Stimulated activated naive CD4-positive, alpha-beta T cell treated with Interleukin-2 at 50 U/mL for 16 hours (primary cell): ENCODE measurements at places on chromosomes 2 and 18.

DNA sequence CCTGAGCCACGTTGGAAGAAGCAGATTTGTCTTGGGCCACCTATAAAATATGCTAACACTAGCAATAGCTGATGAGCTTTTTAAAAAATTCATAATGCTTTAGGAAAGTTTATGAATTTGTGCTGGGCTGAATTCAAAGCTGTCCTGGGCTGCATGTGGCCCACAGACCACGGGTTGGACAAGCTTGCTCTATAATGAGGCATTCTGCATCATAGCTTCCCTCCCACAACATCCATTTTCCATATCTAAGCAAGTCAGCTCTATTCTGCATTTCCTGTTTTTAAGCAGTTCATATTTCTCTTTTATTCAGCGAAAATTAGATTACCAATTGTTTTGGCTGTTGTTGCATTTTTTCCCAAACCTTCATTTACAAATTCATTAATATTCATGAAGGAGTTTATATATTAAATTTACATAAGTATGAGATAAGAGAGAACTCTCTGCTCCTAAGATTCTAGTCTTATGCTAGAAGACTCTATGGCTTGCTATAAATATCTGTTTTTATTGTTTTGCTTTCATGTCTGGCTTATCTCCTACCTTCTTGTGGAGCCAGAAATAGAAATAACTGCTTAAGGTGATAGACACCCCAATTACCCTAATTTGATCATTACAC lies 114.5 kb upstream of the HNRNPA3 start:
- DNase-seq = no peak

- DNase-seq = no peak
These were observed 1.1 kb downstream of the DOK1 start for GRCh38 chr2:74555610-74556103.

DNA sequence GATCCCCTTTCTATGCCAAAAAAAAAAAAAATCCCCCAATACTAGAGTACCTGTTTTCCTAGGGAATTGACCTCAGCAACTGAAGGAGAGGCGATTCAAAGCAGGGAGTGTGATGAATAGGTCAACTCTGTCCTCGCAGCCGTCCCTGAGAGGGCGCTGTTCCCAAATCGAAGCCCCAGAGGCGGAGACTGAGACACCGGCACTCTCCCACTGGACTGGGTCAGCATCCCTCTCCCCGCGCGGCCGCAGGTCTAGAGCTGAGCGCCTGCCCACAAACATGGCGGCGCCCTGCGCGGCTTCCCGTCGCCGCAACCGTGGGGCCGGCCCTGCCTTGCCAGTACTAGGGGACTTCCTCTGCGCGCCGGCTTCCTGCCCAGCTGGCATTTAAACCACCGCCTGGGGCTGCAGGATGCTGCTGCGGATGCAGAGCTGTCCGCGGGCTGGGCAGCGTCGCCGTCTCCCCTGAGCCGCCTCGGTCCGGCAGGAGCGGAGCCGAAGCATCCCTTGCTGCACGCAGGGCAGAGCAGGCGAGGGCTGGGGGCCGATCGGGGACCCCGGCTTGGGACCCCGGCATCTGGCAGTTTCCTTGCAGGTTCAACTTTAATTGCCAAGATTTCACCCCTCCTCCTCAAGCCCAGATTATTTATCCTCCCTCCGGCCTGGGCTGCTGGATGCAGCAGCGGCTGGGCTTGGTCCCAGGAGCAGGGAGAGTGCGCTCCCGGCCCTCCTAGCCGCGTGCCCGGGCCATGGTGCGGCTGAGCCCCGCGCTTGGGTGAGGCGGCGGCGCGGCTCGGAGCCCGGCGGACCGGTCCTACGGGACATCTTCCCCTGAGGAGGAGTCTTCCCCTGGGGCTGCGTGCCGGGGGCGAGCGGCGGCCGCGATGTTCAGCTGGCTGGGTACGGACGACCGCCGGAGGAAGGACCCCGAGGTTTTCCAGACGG lies at the start of gene EHD3:
EHD3 (plus strand) TSS at position 412 of the 942 bp plus-strand sequence; CDS start at position 882, 470 bp downstream.
- DNase-seq = peak; percentile 77

DNA sequence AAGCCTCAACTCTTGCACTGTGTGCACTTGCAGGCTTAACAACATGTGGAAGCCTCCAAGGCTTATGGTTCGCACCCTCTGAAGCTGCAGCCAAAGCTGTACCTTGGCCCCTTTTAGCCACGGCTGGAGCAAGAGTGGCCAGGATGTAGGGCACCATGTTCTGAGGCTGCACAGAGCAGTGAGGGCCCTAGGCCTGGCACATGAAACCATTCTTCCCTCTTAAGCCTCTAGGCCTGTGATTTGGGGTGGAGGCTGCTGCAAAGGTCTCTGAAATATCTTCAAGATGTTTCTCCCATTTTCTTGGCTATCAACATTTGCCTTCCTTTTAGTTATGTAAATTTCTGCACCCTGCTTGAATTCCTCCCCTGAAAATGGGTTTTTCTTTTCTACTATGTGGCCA lies 161.9 kb upstream of the SPATS2L start:
- DNase-seq = no peak

GRCh38 chr2:64831134-64831976 lies 157.8 kb upstream of the SLC1A4 start:
- DNase-seq = peak; percentile 89

DNA sequence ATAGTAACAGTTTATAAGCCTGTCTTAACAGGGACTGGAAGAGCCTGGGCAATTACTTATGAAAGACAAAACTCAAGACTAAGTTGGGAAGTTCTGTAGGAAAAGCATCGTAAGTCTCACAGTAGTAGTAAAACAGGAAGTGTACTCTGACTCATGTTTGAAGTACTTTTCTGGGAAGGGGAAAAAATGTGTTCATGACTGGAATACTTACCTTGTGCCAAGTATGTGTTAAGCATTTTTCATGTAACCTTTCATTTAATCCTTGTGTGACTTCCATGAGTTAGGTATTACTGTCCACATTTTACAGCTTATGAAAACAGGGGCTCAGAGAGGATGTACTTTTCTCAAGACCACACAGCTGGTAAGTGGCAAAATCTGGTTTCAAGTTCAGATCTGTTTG lies 13.7 kb upstream of the SKOR2 start:
- DNase-seq = no peak

GRCh38 chr2:157853211-157853610 lies 22.9 kb downstream of the ACVR1 start:
- DNase-seq = no peak

DNA sequence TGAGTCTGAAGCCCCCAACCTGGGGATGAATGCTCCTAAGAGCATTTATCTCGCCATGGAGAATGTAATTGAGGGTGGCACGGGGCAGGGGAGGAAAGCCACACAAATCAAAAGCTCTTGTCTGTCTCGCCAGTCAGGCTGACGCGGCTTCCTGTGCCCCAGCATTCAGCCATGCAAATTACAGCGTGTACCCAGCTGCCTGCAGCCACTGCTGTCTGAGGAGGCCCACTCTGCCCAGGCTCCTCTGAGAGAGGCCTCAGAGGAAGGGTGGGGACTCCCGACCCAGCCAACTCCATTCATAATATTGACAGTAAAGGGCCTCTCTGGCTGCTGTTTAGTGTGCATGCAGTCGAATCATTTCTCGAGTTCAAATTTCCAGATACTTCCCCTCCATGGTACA lies 22.0 kb downstream of the SMAD7 start:
- peak; percentile 70 for DNase-seq

DNA sequence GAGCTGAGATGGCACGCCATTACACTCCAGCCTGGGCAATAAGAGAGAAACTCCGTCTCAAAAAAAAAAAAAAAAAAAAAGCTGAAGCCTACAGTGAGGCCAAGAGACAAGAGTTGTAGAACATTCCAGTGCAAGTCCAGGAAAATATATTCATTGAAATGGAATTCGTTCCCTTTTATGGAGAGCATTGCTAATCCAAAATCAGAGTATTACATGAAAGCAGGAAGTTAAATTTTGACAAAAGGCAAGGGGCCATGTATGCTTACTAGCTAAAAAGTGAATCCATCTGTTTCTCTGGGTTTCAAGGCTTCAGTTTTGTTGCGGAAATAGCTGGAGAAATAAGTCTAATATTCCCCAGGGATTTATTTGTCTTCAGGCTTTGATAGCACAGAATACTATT lies 471.7 kb downstream of the THSD7B start:
- no peak for DNase-seq

GRCh38 chr2:24875272-24875671 lies 44.8 kb downstream of the ADCY3 start:
- DNase-seq = no peak

DNA sequence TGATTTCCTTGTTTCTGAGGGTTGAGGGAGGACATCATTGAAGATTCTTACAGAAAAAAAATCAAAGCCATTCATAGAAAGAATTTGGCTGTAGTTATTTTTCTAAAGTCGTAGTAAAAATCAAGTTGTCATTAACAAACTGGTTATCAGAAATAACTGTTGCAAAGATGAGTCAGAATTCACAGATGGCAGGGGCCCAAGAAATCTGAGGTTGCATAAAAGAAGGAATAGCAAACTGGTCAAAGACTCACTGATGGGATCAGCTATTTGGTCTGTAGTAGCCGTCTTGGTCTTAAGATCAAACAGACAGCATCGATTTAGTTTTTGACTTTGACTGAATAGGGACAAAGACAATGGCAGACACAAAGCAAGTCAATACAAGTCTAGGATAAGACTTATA lies 334.3 kb downstream of the FIGN start:
- no peak for DNase-seq

GRCh38 chr18:36543030-36543429 lies 245.5 kb downstream of the FHOD3 start:
- DNase-seq = no peak
